ENCODE measurements at places on chromosomes 5 and 9.

DNA sequence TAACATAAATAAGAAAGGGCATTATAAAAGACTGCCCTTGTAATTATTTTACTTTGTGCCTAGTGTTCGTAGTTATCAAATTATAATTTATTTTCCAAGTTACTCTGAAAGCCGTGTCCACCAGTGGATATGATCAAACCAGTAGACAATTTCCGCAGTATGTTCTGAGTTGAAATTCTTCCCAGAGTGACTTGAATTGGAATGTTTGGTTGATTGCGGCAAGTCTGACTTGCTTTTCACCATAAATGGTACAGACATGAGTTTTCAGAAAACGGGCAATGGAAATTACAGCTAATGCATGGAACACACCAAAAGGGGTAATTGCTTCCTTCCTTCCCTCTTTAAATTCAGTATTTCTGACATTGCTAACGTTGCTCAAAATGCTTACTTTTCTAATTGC, 56.6 kb downstream of the CHSY3 start:
- DNase-seq = no peak

DNA sequence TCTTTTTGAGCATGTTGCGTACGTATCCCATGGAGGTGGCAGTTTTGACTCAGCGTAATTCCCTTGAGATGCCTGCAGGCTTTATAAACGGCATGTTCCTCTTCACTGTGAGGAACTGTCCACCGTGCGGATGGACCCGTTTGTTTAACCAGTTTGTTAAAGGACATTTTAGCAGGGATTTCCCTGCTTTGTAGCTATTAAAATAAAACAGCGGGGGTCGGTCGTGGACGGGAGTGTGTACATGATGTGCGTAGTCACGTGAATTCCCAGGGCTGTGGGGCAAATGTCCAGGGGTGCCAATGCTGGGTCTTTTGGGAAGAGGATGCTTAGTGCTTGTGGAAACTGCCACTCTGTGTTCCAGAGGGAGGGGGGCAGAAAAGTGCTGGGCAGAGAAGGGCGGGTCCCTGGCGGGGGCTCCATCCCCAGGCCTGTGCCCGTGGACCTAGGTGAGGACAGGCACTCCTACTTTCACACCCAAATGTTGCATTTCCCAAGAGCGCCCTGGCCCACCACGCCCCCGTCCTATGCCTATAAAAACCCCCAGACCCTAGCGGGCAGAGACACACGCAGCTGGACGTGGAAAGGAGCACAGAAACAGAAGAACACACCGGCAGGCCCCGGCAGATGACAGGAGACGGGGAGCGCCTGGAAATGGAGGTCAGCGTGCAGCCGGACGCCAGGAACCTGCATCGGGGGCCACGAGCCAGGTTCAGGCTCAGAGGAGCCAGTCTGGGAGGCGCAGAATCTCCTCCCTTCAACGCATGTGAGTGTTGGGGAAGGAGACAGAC, 4.0 kb upstream of the TERT start:
- DNase-seq = peak; percentile 14

GRCh38 chr9:70003901-70004714, 39.5 kb upstream of the MAMDC2 start:
- no peak for DNase-seq

DNA sequence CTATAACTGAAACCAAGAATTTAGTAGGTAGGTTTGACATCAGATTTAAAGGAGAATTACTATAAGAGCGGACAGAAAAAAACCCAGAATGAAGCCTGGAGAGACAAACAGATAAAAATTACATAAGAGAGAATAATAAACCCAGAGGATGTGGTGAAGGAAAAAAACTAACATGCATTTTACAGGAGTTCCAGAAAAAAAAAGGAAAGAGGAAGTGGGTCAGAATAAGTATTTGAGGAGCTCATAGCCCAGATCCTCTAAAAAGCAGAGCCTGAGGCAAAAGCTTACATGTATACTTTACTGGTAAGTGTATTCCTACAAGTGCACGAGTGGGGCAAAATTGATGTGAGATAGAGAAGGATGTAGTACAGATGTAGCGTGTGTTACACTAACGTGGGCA, 43.1 kb upstream of the NAA35 start:
- DNase-seq = no peak

GRCh38 chr5:74490814-74491213, 149.7 kb downstream of the ENC1 start:
- DNase-seq = no peak

DNA sequence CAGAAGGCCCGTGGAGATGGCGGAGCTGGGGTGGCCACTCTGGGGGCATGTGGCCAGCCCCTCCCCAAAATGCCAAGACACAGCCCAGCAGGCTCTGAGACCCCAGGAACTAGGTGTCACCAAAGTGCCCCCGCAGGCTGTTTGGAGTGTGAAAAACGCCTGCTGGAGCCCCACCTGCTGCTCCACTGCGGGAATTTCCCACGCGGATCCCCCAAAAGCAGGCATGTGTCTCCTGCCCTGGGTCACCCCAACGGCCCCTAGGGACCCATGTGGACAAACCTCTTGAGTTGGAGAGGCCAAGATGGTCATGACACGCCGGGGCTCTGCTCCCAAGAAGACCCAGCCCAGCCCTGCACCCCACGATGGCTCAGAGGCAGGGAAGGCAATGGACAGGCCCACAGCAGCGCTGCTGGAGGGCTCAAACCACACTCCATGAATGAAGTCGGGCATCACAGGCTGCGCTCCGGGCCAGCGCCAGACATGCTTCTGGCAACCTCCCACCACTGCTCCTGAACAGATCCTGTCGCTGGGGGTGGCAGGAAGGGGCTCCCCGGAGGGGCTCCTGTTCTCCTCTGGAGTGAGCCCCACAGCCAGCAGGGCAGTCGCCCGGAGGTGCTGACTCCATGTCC, 15.3 kb downstream of the NOTCH1 start:
- DNase-seq = no peak

- no peak for DNase-seq
These were observed 656.8 kb upstream of the DMAC1 start for GRCh38 chr9:8456344-8456743.

DNA sequence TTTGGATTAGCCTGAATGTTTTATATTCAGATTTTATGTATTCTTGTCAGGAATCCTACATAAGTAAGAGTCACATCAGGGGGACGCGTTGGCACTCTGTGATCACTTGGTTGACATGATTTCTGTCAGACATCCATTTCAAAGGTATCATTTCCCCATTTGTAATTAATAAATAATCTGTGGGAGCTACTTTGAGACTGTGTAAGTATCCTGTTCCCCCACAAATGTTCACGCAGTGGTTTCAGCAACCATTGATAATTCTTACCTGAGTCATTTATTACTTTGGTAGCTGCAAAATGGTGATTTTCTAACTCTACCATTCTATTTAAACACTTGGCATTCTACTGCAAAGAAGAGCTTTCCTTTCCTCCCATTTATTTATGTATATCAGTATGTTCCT, 56.9 kb upstream of the TBC1D2 start:
- DNase-seq = no peak

- DNase-seq = no peak
These were observed 47.8 kb downstream of the ERGIC1 start for GRCh38 chr5:172881691-172882370.

GRCh38 chr5:8813180-8813579, 732.7 kb downstream of the SEMA5A start:
- no peak for DNase-seq

- DNase-seq = no peak
These were observed 8.7 kb downstream of the EBF1 start for GRCh38 chr5:159091065-159091464.
